Fibroblast of villous mesenchyme (primary cell): ENCODE measurements at places on chromosomes 7 and 10. TPM values are rescaled to one million over a fixed set of nuclear protein-coding genes. Genes with fewer than 3 reads are reported as not detected.

DNA sequence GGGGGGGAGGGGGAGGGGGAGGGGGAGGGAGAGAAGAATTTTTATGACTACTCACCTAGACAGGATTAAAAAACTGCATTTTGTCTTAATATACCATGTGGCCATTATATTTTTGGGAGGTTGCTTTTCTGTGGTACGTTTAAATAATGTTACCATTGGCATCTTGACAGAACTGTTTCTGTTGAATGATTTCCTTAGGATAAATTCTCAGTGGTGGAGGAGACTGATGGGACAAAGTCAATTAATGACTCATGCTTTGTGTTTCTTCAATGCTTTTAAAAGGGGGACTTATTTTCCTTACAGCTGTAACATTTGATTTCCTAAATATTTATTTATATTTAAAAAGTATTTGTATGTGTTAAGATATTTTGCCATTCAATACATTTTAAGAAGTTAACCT lies 13.7 kb downstream of the AGR2 start:
- DNase-seq = no peak

DNA sequence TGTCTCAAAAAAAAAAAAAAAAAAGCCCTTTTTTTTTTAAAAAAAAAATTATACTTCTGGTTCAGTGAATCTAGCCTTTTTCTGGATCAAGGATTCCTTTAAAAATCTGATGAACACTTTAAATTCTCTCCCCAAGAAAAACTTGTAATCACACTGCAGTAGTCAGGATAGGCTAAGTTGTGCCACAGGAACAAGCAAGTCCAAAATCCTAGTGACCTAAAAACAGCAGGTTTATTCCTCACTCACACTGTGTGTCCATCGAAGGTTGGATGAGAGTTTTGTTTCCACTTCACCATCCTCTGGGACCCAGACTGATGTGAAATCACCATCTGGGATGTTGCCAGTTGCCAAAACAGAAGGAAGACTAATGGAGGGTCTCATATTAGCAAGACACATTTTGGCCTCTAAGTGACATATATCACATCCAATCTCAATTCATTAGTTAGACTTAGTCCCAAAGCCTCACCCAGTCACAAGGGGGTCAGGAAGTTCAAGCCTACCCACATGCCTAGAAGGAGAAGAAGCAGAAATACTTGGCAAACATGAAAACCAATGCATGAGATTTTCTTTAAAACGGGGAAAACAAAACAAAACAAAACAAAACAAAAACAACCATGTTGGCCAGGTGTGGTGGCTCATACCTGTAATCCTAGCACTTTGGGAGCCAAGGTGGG lies 32.7 kb downstream of the CYP17A1 start:
- no peak for DNase-seq

DNA sequence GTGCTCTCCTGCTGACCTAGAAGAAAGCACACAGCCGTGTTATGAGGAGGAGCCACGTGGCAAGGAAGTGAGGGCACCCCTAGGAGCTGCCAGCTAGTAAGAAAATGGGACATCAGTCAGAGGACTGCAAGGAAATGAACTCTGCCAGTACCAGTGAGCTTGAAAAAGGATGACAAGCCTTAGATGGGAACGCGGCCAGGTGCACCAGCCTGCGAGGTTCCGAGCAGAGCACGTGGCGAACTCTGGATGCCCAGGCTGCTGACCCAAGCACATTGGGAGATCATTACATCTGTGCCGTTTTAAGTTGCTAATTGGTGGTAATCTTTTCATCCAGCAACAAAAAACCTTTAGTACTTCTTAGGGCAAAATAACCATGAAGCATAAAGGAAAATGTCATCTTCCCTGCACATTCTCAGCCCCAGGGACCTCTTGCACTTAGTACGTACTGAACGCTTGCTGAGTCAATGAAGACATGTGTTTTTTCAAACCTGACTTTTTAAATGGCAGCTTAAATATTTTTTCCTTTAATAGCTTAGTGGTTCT lies 69.4 kb downstream of the AMZ1 start:
- DNase-seq = no peak

GRCh38 chr7:99791021-99791420 lies 7.0 kb upstream of the CYP3A4 start:
- DNase-seq = no peak

DNA sequence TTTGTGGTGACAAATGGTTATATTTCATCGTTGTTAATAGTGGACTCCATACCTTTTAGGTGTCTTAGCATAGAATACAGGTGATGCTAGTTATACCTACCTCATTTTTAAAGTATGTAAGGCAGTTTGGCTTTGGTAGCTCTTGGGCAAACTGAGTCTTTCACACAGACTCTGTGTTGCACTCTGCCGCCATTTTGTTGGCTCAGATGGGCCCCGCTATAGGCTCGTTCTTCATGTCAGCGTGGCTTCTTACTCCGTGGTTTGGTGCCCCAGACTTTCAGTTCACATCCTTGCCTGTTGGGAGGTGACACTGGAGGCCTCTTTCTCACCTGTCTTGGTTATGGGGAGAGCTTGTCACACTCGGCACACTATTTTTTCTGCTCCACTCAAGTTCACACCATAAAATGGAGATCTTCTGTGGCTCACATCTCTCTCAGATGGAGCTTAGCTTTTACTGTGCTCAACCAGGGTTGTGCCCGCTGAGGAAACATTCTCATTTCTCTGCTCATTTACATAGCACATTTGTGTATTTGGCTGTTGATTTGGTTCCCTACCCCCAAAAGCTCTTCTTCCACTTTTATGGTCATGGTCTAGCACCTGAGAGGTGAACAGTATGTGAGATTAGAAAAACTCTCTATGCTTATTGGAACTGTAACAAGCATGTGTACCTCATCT lies 178.5 kb downstream of the ARID5B start:
- no peak for DNase-seq

DNA sequence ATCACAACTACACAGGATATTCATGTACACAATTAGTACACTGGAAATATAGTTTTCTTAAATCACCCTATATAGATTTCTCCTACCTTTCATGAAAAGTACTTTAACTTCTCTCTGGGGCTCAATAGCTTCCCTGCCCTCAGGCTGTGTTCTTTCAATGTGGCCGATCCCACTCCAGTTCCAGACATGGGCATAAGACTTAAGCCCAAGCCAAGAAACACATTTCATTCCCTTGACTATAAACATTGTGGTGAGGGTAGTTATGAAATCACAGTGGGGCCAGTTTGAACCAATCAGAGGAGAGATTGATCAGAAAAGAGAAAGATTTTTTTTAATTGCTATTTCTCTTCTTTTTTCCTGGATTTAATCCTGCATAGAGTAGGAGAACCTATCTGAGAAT lies 904.6 kb upstream of the SORCS1 start:
- DNase-seq = no peak

Gene ANKRD2
- total RNA-seq = 0.32 and 0.86 TPM in 2 replicates

Gene TFPI2
- total RNA-seq = 140 and 218 TPM in 2 replicates

Gene PLXNA4
- under 0.01 TPM in 1 of 2 replicates, not detected in the other for total RNA-seq
